ENCODE measurements at places on chromosomes 2 and 18.

DNA sequence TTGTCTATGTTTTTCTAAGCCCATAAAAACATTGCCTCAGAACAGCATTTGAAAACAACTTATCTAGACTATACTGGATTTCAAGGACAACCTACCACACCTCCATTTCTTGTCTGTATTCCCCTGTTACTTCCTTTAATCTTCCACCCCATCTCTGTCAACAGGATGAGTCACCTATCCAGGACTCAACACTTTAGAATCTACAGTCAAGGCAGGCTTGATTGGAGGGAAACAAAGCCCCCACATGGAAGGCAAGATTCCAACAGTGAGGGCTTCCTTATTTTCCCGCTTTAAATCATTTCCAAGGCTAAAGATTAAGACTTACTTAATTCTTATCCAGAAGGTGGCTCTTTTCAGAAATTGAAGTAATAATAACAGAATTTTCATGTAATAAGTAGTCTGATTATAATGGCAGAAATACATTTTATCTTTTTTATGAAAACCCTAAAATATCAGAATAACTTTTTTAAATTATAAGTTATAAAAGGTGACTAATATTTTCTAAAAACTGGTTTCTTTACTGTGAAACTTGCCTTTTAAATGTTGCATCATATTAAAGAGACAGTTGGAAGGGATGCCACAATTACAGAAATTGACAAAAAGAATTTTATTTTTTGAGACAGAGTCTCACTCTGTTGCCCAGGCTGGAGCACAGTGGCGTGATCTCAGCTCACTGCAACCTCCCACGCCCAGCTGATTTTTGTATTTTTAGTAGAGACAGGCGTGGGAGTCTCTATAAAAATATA lies 138.7 kb upstream of the CCDC150 start:
- DNase-seq = no peak

- no peak for DNase-seq
These were observed 73.5 kb downstream of the CCBE1 start for GRCh38 chr18:59623456-59624368.

DNA sequence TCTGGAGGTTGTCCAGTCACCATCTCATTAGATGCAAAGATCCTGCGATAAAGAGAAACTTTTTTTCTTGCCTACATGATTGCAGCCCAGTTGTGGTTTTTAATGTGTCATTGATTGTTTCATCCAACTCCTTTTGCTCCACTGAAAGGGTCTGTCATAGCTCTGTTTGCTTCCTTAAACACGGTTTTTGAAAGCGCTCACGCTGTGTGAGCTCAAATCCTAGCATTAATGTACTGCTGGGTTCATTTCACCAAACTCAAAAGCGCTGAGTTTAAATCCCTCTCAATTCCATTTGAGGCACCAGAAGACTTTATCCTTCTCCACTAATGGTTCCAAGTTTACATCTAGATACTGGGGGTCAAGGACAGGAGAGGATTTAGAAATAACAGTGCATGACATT lies 53.6 kb downstream of the CDK15 start:
- DNase-seq = no peak

DNA sequence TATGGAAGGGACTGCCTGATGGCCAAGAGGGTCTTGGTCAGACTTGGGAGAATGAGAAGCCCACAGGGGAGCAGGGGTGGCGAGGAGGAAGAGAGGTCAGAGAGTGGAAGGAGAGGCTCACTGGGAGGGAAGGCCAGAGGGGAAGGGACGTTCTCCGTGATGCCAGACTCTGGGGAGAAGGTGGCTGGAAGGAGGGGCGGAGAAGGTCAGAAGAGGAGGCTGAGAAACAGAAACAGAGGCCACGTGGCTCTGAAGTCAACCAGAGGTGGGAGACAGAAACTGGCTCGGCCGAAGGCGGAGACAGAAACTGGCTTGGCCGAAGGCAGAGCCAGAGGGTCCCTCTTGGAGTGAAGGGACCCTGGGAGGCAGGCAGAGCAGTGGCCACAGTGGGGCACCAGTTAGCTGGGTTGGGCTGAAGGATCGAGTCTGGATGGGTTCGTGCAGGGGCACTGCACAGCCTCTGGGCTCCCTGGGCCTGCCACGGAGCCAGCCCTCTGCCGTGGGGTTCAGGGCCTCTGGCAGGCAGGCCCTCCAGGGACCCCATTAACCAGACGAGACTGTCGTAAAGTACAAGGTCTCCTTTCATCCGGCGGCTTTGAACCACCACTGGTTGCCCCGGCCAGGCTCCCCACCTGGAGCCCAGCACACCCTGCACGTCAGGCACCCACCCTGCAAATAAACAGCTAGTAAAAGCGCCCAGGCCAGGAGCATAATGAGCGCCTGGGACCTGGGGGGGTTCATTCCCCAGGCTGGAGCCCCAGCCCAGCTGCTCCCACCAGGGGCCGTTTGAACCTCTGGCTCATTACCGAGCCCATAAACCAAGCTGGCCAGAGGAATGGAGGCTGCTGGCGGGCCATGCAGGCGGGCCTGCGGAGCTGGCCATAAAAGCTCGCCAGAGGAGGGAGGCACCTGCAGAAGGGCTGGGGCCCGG lies 218.8 kb downstream of the DYSF start:
- DNase-seq = no peak

DNA sequence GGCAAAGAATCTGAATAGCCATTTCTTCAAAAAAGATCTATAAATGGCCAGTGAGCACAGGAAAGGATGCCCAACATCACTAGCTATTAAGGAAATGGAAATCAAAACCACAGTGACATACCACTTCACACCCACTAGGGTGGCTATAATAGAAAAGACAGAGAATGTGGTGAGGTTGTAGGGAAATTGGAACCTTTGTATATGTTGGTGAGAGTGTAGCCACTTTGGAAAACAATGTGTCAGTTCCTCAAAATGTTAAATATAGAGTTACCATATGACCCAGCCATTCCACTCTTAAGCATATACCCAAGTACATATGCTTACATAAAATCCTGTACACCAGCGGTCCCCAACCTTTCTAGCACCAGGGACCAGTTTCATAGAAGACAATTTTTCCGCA lies 152.8 kb downstream of the SMAD2 start:
- no peak for DNase-seq

GRCh38 chr2:86358957-86359356 lies 21.5 kb upstream of the REEP1 start:
- no peak for DNase-seq

- no peak for DNase-seq
These were observed 14.7 kb upstream of the PUM2 start for GRCh38 chr2:20365249-20365817.
